Epithelial cell of prostate (primary cell): ENCODE measurements at places on chromosomes 7 and 10.

DNA sequence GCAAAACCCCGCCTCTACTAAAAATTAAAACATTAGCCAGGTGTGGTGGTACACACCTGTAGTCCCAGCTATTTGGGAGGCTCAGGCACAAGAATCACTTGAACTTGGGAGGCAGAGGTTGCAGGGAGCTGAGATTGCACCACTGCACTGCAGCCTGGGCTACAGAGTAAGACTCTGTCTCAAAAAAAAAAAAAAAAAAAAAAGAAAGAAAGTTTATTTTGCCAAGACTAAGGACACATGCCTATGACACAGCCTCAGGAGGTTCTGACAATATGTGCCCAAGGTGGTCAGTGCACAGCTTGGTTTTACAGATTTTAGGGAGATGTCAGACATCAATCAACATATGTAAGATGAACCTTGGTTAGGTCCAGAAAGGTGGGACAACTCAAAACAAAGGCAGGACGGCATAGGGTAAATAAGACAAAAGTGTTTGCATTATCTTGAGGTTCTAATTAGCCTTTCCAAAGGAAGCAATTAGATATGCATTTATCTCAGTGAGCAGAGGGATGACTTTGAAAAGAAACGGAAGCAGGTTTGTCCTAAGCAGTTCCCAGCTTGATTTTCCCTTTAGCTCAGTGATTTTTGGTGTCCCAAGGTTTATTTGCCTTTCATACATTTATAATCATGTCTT, 20.7 kb upstream of the OTUD1 start:
- no peak for DNase-seq

DNA sequence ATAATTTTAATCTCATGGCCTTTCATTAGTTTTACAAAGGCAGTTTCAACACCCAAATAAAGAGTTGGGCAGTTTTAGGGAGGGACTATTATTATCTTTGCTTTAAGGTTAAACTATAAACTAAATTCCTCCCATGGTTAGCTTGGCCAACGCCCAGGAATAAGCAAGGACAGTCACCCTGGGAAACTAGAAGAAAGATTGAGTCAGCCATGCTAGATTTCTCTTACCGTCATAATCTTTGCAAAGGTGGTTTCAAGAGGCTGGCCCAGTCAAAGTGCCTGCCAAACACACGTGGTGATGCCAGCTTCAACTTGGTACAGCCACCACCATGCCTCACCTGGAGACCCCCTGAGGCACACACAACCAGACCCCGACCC, 317.4 kb upstream of the SP8 start:
- no peak for DNase-seq

DNA sequence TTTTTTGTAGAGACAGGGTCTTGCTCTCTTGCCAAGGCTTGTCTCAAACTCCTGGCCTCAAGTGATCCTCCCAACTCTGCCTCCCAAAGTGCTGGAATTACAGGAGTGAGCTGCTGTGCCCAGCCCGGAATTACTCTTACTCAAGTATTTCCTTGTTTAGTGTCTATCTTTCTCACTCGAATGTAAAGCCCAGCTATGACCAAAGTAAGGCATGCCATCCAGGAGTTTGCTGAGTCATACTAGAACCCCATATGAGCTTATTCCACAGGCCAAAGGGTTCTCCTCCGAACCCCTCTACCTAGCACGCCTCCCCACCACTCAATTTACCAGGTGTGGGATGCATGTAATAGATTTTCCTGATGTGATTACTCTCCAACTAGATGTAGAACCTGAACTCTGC, 166.6 kb upstream of the AUTS2 start:
- DNase-seq = no peak

GRCh38 chr7:129264534-129264933, 39.7 kb downstream of the AHCYL2 start:
- DNase-seq = no peak

GRCh38 chr7:15652776-15653290, 33.6 kb downstream of the MEOX2 start:
- DNase-seq = no peak

GRCh38 chr10:34808801-34809745, 6.0 kb downstream of the PARD3 start:
- DNase-seq = no peak

- no peak for DNase-seq
Observed at GRCh38 chr7:31443457-31443856, 70.4 kb upstream of the ITPRID1 start.

GRCh38 chr7:7178906-7179305, 3.4 kb upstream of the C1GALT1 start:
- DNase-seq = peak; percentile 89

DNA sequence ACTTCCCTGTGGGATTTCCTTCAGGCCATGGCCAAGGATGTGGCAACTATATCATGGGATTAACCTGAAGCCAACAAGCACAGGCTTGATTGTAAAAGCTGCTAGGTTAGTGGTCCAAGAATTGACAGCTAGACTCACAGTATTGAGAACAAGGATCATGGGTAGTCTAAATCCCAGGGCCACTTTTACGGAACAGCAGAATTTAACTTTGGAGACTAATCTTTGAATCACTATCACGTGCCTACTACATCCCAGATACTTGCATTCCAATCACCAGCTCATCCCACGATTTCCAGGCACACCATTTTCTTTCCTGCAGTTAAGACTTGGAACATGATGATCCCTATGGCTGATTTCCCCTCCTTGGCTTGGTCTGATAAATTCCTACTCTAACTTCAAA, 65.6 kb upstream of the ADO start:
- no peak for DNase-seq
